ENCODE measurements at places on chromosomes 2 and 18. TPM values are rescaled to one million over a fixed set of nuclear protein-coding genes. Genes with fewer than 3 reads are reported as not detected.

Gene CHMP3
- 34.4 TPM for total RNA-seq

Gene LBX2
- 15.8 TPM for total RNA-seq

Gene SLC4A5
- 0.65 TPM for total RNA-seq

DNA sequence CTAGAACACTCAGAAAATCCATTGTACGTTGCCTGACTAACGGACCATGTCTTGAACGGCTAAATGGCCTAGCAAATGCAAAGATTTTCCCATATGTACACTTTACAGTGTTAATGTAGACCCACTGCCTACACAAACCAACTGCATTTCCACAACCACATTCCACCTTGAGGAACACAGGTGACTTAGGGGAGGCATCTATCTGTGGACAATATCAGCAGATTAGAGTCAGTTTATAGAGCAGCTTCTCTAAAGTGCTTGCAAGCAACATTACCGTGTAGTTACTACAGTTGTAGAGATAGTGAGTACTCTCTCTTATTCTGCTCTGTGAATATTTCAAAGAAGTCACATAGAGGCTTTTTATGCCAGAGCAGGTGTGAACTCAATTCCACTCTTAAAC, 139.6 kb downstream of the TCF4 start:
- H3K27ac ChIP-seq, result peak overlapping the region; percentile 98
- no peaks in the 10 kb centered on the region for H3K27me3 ChIP-seq
- peak; percentile 73 for DNase-seq
- H3K36me3 ChIP-seq, result peaks cover 7% of the 10 kb centered on the region
- H3K4me3 ChIP-seq, result peak overlapping the region; percentile 41
- H3K4me1 ChIP-seq, result peaks cover 93% of the 10 kb centered on the region

DNA sequence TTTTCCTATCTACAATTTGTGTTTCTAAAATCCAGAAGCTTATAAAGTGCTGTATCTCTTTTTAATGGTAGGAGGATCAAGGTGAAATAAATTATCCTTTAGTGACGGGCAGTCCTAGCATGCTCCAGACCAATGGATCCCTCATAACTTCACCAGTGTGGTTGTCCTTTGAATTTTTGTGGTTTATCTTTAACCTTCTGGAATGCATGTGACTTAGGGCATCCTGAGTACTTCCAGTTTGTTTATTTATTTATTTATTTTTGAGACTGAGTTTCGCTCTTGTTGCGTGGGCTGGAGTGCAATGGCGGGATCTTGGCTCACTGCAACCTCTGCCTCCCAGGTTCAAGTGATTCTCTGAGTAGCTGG, 40.4 kb downstream of the NUP35 start:
- no peak overlapping the region for H3K4me3 ChIP-seq
- no peak overlapping the region for H3K27ac ChIP-seq
- DNase-seq, result no peak
- H3K27me3 ChIP-seq, result no peaks in the 10 kb centered on the region
- peaks cover 60% of the 10 kb centered on the region for H3K36me3 ChIP-seq

GRCh38 chr2:84631047-84631446, 114.7 kb downstream of the DNAH6 start:
- DNase-seq, result peak; percentile 75
- no peak overlapping the region for H3K4me3 ChIP-seq
- no peaks in the 10 kb centered on the region for H3K27me3 ChIP-seq
- H3K4me1 ChIP-seq, result no peaks in the 10 kb centered on the region

GRCh38 chr2:201450954-201451291, 335 bp downstream of the TRAK2 start:
- no peak for DNase-seq
- no peak overlapping the region for H3K27ac ChIP-seq
- peak overlapping the region; percentile 98 for H3K4me3 ChIP-seq

GRCh38 chr18:44123743-44124142, 556.9 kb upstream of the SETBP1 start:
- no peaks in the 10 kb centered on the region for H3K4me1 ChIP-seq
- no peaks in the 10 kb centered on the region for H3K36me3 ChIP-seq
- DNase-seq, result no peak
- no peaks in the 10 kb centered on the region for H3K27me3 ChIP-seq

- peak; percentile 75 for DNase-seq
- H3K4me1 ChIP-seq, result peaks cover 91% of the 10 kb centered on the region
- H3K27me3 ChIP-seq, result no peaks in the 10 kb centered on the region
- peak overlapping the region; percentile 99 for H3K27ac ChIP-seq
- no peaks in the 10 kb centered on the region for H3K36me3 ChIP-seq
Observed at GRCh38 chr18:47992976-47993375, 62.5 kb upstream of the SMAD2 start.

DNA sequence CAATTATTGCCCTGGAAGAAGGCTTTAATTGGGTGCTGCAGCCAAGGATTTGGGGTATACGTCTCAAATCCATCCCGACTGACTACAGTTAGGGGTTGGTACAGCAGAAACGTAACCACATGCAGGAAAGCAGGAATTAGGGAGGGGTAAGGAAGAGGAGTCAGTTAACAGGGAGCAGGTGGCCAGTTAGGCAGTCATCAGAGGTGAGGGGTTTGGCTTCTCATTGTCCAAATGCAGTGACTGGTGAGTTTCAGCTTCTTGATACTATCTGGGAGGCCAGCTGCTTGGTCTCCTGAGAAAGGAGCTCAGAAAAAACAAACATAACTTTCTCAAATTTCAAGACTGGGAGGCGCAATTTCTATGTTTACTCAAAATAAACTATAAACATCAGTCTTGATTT, 38.8 kb upstream of the UBE2F start:
- no peaks in the 10 kb centered on the region for H3K27me3 ChIP-seq
- H3K36me3 ChIP-seq, result no peaks in the 10 kb centered on the region
- no peak overlapping the region for H3K27ac ChIP-seq
- H3K4me1 ChIP-seq, result peaks cover 4% of the 10 kb centered on the region
- H3K4me3 ChIP-seq, result no peak overlapping the region
- DNase-seq, result no peak

DNA sequence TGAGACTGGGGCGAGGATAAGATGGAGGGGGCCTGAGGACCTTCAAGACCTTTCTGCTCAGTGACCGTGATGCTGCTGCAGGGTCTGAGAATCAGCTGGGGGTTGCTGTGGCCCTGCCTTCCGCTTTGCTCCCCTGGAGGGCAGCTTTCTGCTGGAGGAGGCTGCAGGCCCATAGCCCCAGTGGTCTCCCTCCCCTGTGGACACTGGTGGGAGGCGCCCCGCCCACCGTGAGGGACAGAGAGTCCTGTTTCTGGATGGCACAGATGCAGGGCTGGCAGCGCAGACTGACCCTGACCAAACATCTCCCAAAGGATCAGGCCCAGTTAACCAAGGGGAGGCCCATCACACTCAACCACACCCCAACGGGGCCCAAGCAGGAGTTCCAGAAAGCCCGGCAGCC, 42.8 kb downstream of the PLB1 start:
- no peaks in the 10 kb centered on the region for H3K36me3 ChIP-seq
- no peak overlapping the region for H3K27ac ChIP-seq

All from Karpas-422 (cell line).